ENCODE measurements at places on chromosomes 11 and 22.

- no peak for DNase-seq
Observed at GRCh38 chr22:36144886-36145541, 15.5 kb downstream of the APOL3 start.

GRCh38 chr22:49709464-49709863, 118.2 kb downstream of the BRD1 start:
- no peak for DNase-seq

DNA sequence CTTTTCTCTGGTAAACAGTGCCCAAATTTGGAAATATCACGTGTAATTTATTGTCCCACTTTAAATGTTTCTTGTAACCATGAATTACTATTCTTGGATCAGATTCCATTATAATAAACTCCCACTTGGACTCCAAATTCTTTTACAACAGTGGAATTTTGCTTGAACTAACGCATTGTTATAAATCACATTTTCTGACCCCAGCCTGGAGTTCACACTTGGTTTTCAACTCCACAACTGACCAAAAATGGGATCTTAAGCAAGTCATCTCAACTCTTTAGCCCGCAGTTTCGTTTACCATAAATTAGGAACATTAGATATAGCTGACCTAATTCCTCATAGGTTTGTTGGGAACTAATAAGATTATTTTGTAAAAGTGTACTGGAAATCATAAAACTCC, 336.8 kb upstream of the NCAM1 start:
- DNase-seq, result no peak

GRCh38 chr11:61893981-61894380, 2.6 kb upstream of the FADS3 start:
- no peak for DNase-seq

GRCh38 chr11:82927264-82927880, 25.8 kb downstream of the DDIAS start:
- peak; percentile 59 for DNase-seq

DNA sequence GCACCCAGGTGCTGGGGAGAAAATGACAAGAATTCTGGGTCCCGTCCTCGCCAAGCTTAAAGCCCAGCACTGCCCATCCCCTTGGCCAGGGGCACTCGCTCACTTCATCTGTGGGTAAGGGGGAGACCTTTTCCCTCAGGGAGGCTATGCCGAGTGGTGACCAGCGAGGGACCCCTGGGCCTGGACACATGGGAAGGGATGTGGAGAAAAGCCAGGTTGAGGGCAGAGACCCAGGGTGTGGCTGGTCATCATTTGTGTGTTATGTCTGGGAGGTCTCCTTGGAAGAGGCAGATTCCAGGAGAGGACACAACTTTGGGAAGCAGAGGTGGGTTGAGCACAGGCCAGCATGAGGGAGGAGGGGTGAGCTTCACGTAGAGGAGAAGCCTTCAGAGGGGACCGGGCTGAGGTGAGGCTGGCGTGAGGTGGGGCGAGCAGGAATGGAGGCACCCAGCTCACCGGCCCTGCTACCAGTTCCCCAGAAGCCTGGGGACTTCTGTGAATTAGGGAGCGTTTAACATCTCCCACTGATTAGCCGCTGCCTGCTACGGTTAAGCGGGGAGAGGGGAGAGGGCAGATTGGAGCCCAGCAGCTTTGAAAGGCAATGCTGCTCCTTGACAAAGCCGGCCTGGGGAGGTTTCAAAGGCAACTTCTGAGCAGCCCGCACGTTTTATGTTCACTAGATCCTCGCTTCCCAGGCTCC, 25.8 kb upstream of the NECTIN1 start:
- DNase-seq, result no peak

- no peak for DNase-seq
Observed at GRCh38 chr11:36274414-36274813, 14.8 kb downstream of the COMMD9 start.

- no peak for DNase-seq
Observed at GRCh38 chr11:63212742-63213141, 30.7 kb downstream of the SLC22A25 start.

GRCh38 chr22:47275605-47276449, 513.4 kb downstream of the TBC1D22A start:
- DNase-seq, result no peak

- no peak for DNase-seq
Observed at GRCh38 chr11:35242412-35243242, 103.7 kb downstream of the CD44 start.

GRCh38 chr11:92841719-92842118, 127.7 kb upstream of the MTNR1B start:
- no peak for DNase-seq

GRCh38 chr11:11798586-11799438, 43.0 kb upstream of the USP47 start:
- no peak for DNase-seq

GRCh38 chr22:41826430-41827383, 6.2 kb upstream of the SREBF2 start:
- DNase-seq, result no peak
